ENCODE measurements at places on chromosomes 13 and 19. TPM values are rescaled to one million over a fixed set of nuclear protein-coding genes. Genes with fewer than 3 reads are reported as not detected.

DNA sequence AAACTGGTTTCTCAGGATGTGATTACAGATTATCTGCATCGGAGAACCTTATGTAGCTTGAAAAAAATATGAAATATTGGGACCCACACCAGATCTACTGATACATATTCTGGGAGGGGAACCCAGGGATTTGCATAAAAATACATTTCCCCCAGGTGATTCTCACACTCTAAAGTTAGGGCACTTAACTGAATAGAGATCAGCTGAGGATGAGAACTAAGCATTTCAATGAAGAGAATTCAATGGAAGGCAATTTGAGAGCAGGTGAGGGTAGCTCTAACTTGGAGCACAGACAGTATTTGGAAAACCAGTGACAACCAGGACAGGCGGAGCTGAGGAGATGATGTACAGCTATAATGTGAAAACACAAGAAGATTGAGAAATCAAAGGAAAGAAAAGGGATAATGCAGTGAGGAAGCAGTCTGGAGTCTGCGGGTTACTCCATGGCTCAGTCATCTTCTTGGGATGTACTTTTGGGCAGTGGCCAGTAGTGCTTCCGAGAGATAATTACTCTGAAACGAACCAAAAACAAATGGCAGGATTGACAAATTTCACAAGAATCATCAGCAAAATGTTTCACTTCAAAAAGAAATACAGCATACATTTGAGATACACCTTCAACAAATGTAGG, 6.1 kb upstream of the OXGR1 start:
- no peak for DNase-seq

DNA sequence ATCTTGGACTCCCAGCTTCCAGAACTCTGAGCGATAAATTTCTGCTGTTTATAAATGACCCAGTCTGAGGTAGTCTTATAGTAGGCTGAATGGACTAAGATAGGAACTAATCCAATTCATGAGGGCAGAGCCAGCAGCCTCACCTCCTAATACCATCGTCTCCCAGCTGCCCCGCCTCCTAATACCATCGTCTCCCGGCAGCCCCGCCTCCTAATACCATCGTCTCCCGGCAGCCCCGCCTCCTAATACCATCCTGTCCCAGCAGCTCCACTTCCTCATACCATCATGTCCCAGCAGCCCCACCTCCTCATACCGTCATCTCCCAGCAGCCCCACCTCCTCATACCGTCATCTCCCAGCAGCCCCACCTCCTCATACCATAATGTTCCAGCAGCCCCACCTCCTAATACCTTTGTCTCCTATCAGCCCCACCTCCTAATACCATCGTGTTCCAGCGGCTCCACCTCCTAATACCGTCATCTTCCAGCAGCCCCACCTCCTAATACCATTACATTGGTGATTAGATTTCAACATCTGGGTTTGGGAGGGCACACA, 2.4 kb upstream of the ARGLU1 start:
- peak; percentile 91 for DNase-seq

DNA sequence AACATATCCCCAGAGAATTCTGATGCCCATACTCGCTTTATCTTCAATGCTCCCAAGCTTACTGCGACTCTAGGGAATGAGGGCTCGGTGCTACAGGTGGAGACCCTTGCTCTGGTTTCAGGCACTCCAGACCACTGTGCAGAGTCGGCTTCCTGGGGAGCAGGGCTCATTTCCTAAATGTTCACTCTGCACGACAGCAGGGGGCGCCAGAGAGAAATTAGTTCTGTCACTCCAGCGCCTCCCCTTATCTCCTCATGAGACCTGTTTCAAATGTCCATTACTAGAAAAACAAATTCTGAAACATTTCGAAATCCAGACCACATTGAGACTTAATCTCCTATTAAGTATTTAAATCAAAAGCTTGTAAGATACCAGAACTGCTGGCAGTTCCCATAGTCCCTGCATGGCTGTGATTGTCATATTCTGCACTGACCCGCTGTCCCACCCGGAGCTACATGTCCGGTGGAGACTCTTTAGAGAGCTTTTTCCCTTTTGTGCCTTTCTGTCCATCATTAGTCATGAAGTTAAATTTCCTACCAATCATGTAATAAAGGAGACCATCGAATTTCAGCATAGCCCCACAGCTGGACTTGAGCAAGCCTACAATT, 22.4 kb downstream of the EPSTI1 start:
- no peak for DNase-seq

The KLK1 gene
- 0.76 TPM for total RNA-seq

DNA sequence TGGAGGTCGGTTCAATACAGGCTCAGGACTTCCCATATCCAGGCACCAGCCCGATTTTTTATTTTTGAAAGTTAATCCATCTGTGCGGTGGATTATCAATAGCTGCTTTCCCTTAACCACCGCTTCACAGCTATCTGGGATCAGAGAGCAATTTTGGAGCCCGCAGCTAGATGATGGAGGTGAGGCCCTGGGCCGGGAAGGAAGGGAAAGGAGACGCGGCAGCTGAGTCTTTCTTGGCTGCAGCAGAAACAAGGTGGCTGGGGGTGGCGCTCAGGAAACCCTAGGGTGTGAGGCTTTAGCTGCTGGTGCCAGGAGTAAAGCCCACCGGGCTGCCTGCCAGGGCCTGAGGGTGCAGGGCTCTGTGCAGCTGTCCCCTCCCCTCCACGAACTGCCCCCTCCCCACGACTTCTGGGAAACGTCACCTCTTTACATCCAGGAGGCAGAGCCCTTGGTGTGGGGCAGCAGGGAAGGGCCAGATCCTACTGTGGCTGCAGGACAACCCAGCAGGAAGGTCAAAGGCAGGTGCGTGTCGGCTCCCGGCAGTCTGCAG, 307.0 kb downstream of the ZNF536 start:
- DNase-seq: no peak

The LILRB3 gene
- 90.8 TPM for total RNA-seq

- DNase-seq: no peak
Observed at GRCh38 chr19:56403261-56403660, 871 bp upstream of the ZNF583 start.

The SIGLEC6 gene
- total RNA-seq: 3.2 TPM

The LGALS14 gene
- not detected for total RNA-seq

GRCh38 chr13:75173457-75174356, 308.3 kb downstream of the TBC1D4 start:
- no peak for DNase-seq

GRCh38 chr13:24505256-24505655, 7.3 kb downstream of the PARP4 start:
- DNase-seq: no peak

DNA sequence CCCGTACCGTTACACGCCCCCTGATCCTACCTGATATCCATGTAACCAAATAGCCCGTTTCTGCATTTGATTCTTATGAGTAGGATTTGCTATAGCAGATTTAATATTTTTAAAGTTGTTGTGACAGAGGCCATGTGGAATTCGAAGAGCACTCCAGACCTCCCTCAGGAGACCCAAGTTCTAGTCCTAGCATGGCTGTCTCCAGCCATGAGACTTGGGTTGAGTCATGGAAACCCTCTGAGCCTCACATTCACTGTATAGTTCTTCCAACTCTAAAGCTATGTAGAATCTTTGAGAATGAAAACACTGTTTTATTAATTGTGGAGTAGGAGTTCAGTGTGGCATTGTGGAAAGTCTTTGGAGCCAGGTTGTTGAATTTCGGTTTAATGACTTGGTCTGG, 8.0 kb upstream of the GPR183 start:
- no peak for DNase-seq

DNA sequence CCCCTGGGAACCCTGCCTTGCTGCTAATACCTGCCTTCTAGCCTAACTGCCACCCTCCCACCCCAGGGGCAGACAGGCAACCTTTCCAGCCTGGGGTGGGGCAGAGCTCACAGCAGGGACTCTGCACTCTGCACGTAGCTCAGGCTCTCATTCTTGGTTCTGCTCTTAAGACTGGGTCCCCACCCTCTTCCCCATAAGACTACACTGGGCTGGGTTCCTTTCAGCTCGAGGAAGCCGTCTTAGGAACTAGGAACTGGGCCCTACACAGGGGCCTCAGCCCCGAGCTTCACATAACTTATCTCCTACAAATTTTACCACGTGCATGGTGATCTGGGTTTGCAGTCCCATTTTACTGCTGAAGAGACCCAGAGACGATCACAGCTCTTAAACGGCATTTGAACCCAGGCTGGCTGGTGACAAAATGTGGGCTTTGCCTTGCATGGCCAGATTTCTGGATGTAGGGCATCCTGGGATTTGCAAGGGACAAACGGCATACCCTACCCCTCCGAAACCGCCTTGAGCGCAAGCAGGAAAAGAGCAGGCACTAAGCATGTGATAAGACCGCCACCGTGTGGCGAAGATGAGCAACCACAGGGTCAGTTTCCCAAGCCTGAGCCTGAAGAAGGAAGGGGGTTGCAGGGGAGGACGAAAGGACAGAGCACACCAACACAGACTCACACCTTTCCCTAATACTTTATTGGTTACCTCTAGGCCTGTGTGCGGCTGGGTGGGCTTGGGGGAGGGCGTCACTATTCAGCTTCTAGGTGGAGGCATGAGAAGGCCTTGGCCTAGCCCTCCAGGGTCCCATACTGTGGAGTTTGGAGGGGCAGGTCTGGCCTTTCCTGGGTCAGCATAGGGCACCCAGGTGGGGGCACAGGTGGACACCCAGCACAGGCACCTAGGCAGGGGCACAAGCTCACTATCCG, 5.1 kb downstream of the JUNB start:
- peak; percentile 87 for DNase-seq

DNA sequence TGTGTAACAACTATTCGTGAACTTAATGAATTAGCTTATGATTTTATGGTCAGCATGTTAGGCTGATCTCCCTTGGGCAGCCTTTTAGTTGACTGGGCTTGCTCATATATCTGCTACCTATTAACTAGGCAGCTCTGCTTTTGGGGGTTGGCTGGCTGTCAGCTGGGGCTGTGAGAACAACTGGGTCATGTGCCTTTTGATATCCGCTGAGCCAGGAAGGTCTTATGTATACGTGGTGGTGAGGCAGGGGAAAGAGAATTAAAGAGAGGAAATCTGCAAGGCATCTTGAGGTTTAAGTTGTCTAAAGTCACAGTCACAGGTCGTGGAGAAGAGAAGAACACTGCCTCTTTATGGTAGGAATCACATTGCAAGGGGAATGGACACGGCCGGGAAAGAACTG, 206.9 kb downstream of the LMO7 start:
- DNase-seq: no peak

GRCh38 chr13:70023516-70023915, 84.1 kb upstream of the ATXN8OS start:
- DNase-seq: no peak

The ZGLP1 gene
- 2.8 TPM for total RNA-seq

The ZNF548 gene
- 17.1 TPM for total RNA-seq

The TRPC4 gene
- total RNA-seq: 2.1 TPM

The CYP2A7 gene
- not detected for total RNA-seq

DNA sequence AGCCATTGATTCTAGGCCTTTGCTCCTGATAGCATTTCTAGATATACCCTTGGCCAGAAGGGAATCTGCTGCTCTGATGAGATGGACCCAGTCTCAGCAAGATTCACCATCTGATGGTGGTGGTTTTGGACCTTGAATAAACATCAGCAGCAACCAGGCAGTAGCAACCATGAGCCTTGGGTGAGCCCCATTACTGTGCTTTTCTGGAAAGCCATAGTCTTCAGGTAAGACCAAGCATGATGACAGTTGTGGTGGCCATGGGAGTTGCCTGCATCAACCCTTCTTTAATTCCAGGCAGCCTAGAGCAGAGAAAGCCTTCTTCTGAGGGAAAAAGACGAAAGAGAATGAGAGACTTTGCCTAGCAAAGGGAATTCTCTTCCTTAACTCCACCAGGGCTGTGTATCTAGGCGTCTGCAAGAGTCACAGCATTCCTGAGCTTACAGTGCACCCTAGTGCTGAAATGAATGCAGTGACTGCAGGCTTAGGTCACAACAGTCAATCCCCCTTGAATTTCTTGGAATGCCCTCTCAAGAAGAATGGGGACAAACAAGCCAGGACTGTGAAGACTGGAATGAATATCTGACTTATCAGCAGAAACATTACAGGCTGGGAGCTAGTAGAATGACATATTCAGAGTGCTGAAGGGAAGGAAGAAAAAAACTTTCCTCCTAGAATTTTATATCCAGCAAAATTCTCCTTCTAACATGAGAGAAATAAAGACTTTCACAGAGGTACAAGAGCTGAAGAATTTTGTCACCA, 942.4 kb upstream of the PCDH20 start:
- DNase-seq: no peak

GRCh38 chr13:98994080-98994479, 16.2 kb upstream of the DOCK9 start:
- no peak for DNase-seq

GRCh38 chr13:50574731-50575130, 268.8 kb downstream of the DLEU7 start:
- no peak for DNase-seq

Data from left lung (tissue), 14 donors.